ENCODE measurements at places on chromosomes 5 and 9.

DNA sequence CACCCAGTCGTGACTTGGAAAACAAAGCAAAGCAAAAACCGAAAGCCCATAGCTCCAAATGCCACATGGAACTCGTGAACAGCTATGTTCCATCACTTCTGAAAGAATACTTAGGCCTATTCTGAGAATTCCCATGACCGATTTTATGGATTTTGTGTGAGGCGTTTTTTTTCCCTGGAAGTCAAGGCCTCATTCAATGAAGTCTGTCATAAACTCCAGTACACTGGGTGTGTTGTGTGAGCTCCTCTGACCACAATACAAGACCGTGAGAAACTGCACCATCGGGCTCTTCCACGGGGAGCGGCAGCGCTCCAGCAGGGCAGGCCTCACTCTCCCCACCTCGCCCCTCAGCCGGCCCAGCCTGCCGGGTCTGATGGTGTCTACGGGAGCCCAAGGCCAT is 209.5 kb downstream of the FANCC start:
- H3K36me3 ChIP-seq, result peaks cover 18% of the 10 kb centered on the region
- no peaks in the 10 kb centered on the region for H3K4me1 ChIP-seq
- no peaks in the 10 kb centered on the region for H3K27me3 ChIP-seq
- no peak overlapping the region for H3K4me3 ChIP-seq

- no peaks in the 10 kb centered on the region for H3K27me3 ChIP-seq
- no peak for DNase-seq
- no peaks in the 10 kb centered on the region for H3K36me3 ChIP-seq
- H3K4me3 ChIP-seq, result no peak overlapping the region
- no peaks in the 10 kb centered on the region for H3K4me1 ChIP-seq
These were observed 628.0 kb upstream of the CDH18 start for GRCh38 chr5:20615888-20616563.

- H3K4me3 ChIP-seq, result no peak overlapping the region
- DNase-seq, result no peak
- no peaks in the 10 kb centered on the region for H3K36me3 ChIP-seq
- H3K27me3 ChIP-seq, result no peaks in the 10 kb centered on the region
These were observed 181.6 kb upstream of the NUDT12 start for GRCh38 chr5:103744159-103744558.

DNA sequence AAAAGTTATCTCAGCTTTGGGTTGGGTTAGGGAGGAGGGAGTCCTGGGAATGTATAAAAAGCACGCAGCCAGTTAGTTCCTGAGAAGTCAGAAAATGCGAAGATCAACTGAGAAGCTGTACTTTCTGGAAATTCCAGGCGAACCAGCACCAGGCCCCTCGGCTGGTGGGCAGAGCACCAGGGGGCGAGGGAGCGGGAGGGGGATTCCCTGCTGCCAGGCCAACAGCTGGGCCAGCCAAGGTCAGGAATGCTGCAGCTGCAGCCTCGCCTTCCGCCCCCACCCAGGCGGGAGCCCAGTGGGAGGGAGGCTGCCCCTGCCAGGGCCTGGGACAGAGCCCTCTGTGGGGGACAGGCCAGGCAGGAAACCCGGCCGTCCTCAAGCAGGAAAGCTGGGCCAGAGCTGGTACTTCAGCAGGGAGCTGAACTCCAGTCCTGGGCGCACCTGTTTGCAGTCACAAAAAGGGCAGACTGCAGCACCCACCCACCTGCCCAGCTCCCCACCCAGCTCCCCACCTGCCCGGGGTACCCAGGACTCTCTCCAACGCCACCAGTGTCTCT is 35.5 kb downstream of the VAV2 start:
- no peaks in the 10 kb centered on the region for H3K36me3 ChIP-seq
- no peak overlapping the region for H3K4me3 ChIP-seq
- H3K27me3 ChIP-seq, result no peaks in the 10 kb centered on the region
- H3K27ac ChIP-seq, result no peak overlapping the region
- peaks cover 5% of the 10 kb centered on the region for H3K4me1 ChIP-seq
- no peak for DNase-seq

DNA sequence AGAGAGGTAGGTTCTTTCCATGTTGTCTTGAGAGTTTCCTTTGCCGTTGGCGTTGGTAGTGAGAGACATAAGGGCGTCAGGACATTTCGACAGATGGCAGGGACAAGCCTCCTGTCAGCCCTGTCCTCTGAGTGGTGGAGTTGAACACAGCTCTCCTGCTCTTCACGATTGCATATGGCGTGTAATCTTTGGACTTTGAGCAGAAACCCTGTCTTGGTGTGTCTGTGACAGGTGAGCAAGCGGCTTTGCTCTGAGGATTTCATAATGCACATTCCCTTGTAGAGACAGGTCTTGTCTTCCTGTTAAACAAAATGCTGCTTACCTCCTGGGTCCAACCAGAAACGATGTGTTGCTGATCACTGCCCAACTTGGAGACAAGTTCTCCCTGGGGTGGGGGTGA is 146.5 kb downstream of the NXNL2 start:
- no peak for DNase-seq
- H3K4me1 ChIP-seq, result no peaks in the 10 kb centered on the region
- no peak overlapping the region for H3K4me3 ChIP-seq
- no peaks in the 10 kb centered on the region for H3K27me3 ChIP-seq

DNA sequence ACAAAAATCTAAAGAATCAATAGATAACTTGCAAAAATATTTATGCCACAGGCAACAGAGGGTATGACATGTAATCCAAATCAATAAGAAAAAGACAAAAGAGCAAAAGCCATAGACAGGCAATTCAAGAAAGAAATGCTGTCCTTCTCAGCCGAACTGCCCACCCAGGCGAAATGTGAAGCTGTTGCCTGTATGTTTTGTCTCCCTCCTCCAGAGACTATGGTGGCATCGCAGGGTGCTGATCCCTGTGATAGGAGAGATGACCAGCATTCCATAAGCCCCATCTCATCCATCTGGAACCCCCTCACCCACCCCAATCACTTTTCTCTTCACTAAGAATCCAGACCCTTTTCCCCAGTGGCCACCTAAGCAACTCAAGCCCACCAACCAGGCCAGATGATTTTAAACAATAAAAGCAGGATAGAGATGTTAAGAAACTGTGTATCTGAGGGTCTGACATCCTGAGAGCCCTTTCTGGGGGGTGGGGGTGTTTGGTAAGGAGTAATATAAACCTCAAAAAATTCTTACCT is 5.3 kb upstream of the ACSL6 start:
- no peak for DNase-seq
- H3K27me3 ChIP-seq, result peaks cover 22% of the 10 kb centered on the region
- H3K36me3 ChIP-seq, result no peaks in the 10 kb centered on the region
- peaks cover 39% of the 10 kb centered on the region for H3K4me1 ChIP-seq
- no peak overlapping the region for H3K27ac ChIP-seq

- H3K36me3 ChIP-seq, result no peaks in the 10 kb centered on the region
- DNase-seq, result no peak
- H3K4me1 ChIP-seq, result no peaks in the 10 kb centered on the region
- H3K27ac ChIP-seq, result no peak overlapping the region
- no peak overlapping the region for H3K4me3 ChIP-seq
- H3K27me3 ChIP-seq, result no peaks in the 10 kb centered on the region
These were observed 443.4 kb downstream of the ANXA1 start for GRCh38 chr9:73595036-73595545.

- H3K36me3 ChIP-seq, result peaks cover 2% of the 10 kb centered on the region
- no peaks in the 10 kb centered on the region for H3K27me3 ChIP-seq
- H3K4me3 ChIP-seq, result no peak overlapping the region
- peaks cover 6% of the 10 kb centered on the region for H3K4me1 ChIP-seq
- H3K27ac ChIP-seq, result no peak overlapping the region
- DNase-seq, result no peak
These were observed 4.1 kb downstream of the SLC31A2 start for GRCh38 chr9:113154946-113155345.

DNA sequence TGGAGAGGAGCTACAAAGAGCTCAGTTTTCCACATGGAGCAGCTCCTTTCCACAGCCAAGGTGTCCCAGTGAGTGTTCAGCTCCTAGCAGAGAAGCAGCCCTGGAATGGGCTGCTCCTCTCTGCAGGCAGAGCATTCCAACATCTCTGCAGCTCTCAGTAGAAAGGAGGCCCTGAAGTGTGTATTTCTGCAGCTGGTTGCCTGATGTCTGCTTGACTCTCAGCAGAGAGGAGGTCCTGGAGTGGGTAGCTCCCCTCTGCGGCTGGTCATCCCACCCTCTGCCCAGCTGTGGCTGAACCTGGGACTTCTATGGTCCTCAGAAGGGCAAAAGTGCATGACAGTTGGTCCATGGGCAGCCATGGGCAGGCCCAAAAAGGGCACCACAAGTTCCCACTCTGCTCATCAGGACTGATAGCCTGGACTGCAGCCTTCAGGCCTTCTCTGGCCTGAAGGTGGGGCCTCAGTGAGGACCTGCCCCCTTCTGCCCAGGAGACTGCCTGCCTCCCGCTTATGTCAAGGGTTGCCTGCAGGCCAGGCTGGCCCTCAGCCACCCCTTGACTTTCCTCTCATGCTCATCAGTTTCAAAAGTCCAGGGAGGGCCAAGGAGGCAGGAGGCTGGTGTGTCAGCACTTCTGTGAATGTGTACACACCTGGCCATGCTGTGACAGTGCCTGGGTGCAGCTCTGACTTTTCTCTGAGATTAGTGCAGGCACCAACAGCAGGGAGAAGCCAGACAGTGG is 605.9 kb upstream of the FAM174A start:
- no peak overlapping the region for H3K27ac ChIP-seq
- DNase-seq, result no peak

DNA sequence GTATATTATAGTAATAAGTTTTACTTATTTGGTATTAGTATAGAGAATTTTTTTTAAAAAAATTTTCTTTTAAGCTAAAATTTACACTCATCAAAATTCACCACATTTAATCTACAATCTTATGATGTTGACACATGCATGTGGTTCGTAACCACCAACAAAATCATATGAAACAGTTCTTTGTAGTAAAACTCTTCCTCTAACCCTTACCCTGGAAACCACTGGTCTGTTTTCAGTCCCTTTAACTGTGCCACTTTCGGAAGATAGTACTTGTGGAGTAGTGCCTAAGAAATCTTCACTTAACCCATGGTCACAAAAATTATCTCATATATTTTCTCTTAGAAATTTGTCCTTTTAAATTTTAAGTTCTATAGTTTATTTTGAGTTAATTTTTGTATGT is 1498.8 kb downstream of the MAT2B start:
- no peaks in the 10 kb centered on the region for H3K36me3 ChIP-seq
- no peak for DNase-seq
- no peaks in the 10 kb centered on the region for H3K4me1 ChIP-seq
- H3K4me3 ChIP-seq, result no peak overlapping the region
- H3K27me3 ChIP-seq, result no peaks in the 10 kb centered on the region

- no peak overlapping the region for H3K4me3 ChIP-seq
- no peak for DNase-seq
- no peaks in the 10 kb centered on the region for H3K27me3 ChIP-seq
- no peaks in the 10 kb centered on the region for H3K4me1 ChIP-seq
- no peak overlapping the region for H3K27ac ChIP-seq
These were observed 4.8 kb upstream of the ZNF79 start for GRCh38 chr9:127419348-127419747.

GRCh38 chr9:133238851-133239532 is 29.9 kb upstream of the OBP2B start:
- H3K4me3 ChIP-seq, result peak overlapping the region; percentile 3
- H3K27ac ChIP-seq, result no peak overlapping the region
- H3K36me3 ChIP-seq, result no peaks in the 10 kb centered on the region
- DNase-seq, result peak; percentile 31

- no peaks in the 10 kb centered on the region for H3K4me1 ChIP-seq
- no peaks in the 10 kb centered on the region for H3K36me3 ChIP-seq
- no peak overlapping the region for H3K27ac ChIP-seq
- no peak for DNase-seq
- no peaks in the 10 kb centered on the region for H3K27me3 ChIP-seq
These were observed 16.0 kb downstream of the ATP10B start for GRCh38 chr5:160835818-160836528.

GRCh38 chr5:62778316-62779009 is 199.8 kb downstream of the LRRC70 start:
- H3K36me3 ChIP-seq, result no peaks in the 10 kb centered on the region
- no peak overlapping the region for H3K4me3 ChIP-seq
- H3K27ac ChIP-seq, result no peak overlapping the region
- no peak for DNase-seq
- H3K4me1 ChIP-seq, result no peaks in the 10 kb centered on the region
- no peaks in the 10 kb centered on the region for H3K27me3 ChIP-seq

- H3K27ac ChIP-seq, result no peak overlapping the region
- DNase-seq, result no peak
- H3K27me3 ChIP-seq, result no peaks in the 10 kb centered on the region
These were observed 5.1 kb upstream of the TUT7 start for GRCh38 chr9:86359151-86359879.

- no peaks in the 10 kb centered on the region for H3K4me1 ChIP-seq
- H3K4me3 ChIP-seq, result no peak overlapping the region
- H3K36me3 ChIP-seq, result peaks cover 34% of the 10 kb centered on the region
- no peaks in the 10 kb centered on the region for H3K27me3 ChIP-seq
- H3K27ac ChIP-seq, result no peak overlapping the region
- no peak for DNase-seq
These were observed 51.7 kb downstream of the MTAP start for GRCh38 chr9:21854119-21854518.

GRCh38 chr5:154761046-154761736 is 6.0 kb downstream of the LARP1 start:
- no peak overlapping the region for H3K4me3 ChIP-seq
- H3K4me1 ChIP-seq, result peaks cover 60% of the 10 kb centered on the region
- peak overlapping the region; percentile 46 for H3K27ac ChIP-seq
- peak; percentile 5 for DNase-seq
- H3K27me3 ChIP-seq, result no peaks in the 10 kb centered on the region
- peaks cover 4% of the 10 kb centered on the region for H3K36me3 ChIP-seq

GRCh38 chr5:177546258-177546741 is 8.1 kb downstream of the FAM193B start:
- H3K27ac ChIP-seq, result no peak overlapping the region
- DNase-seq, result no peak
- peaks cover 8% of the 10 kb centered on the region for H3K36me3 ChIP-seq
- H3K4me3 ChIP-seq, result no peak overlapping the region
- no peaks in the 10 kb centered on the region for H3K4me1 ChIP-seq

GRCh38 chr5:88951457-88951856 is 68.5 kb upstream of the MEF2C start:
- no peaks in the 10 kb centered on the region for H3K27me3 ChIP-seq
- no peaks in the 10 kb centered on the region for H3K36me3 ChIP-seq
- DNase-seq, result no peak
- no peak overlapping the region for H3K4me3 ChIP-seq

DNA sequence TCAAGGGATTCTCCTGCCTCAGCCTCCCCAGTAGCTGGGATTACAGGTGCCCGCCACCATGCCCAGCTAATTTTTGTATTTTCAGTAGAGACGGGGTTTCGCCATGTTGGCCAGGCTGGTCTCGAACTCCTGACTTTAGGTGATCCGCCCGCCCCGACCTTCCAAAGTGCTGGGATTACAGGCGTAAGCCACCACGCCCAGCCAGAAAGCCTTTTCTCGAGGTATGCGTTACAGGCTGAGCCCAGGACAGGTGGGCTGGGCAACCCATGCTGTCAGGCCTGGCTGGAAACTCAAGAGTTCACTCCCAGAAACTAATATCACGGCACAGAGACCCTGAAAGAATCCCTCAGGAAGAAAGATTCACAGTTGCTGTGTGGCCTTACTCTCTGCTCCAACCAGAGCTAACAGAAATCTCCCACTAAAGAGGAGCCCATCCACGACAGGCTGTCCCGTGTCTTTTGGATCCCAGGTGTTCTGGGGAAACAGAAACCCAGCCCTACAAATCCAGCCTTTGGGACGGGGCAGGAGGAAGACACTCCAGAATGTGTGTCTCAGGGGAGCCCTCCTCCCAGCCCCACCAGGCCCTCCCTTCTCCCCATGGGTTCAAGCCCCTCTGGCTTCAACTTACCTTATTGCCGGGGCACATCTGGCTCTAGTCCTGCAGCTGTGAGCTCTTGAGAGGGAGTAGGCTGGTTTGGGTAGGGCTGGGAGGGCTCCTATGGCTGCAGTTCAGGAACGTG is 400 bp downstream of the TIFAB start:
- H3K27me3 ChIP-seq, result no peaks in the 10 kb centered on the region
- H3K27ac ChIP-seq, result no peak overlapping the region
- no peak for DNase-seq
- no peaks in the 10 kb centered on the region for H3K4me1 ChIP-seq

All from T-cell (primary cell).